Activated CD4-positive, alpha-beta T cell treated with anti-CD3 and anti-CD28 coated beads, Interleukin-2, amount 10 ng/mL, durations not matched to agents 24 days and 14 days (primary cell): ENCODE measurements at places on chromosomes 6 and 20. TPM values are rescaled to one million over a fixed set of nuclear protein-coding genes. Genes with fewer than 3 reads are reported as not detected.

CNR1 gene
- total RNA-seq = not detected in 2 replicates

LAMA2 gene
- 0.47 and 0.64 TPM in 2 replicates for total RNA-seq

FKBP1C gene
- 3.5 and 3.6 TPM in 2 replicates for total RNA-seq

ECT2L gene
- total RNA-seq = not detected in 2 replicates

NEDD9 gene
- 31.9 and 36.9 TPM in 2 replicates for total RNA-seq

TMC2 gene
- total RNA-seq = not detected in 2 replicates

GTSF1L gene
- not detected in 2 replicates for total RNA-seq

NMBR gene
- not detected in 2 replicates for total RNA-seq

CALHM6 gene
- 24.8 and 30.7 TPM in 2 replicates for total RNA-seq

ESF1 gene
- total RNA-seq = 32.8 and 34.5 TPM in 2 replicates

CGA gene
- not detected in 2 replicates for total RNA-seq

ANGPT4 gene
- total RNA-seq = not detected in 2 replicates

DCDC2 gene
- not detected in 2 replicates for total RNA-seq

HRH3 gene
- not detected in 2 replicates for total RNA-seq

CPXM1 gene
- total RNA-seq = 0.14 and 0.38 TPM in 2 replicates

DTD1 gene
- 49.2 and 49.9 TPM in 2 replicates for total RNA-seq

PROKR2 gene
- total RNA-seq = not detected in 2 replicates

TRIM10 gene
- 0.07 and 0.09 TPM in 2 replicates for total RNA-seq

CLIC5 gene
- 1.1 and 2.0 TPM in 2 replicates for total RNA-seq

AIG1 gene
- 2.9 and 4.7 TPM in 2 replicates for total RNA-seq

RHAG gene
- not detected in 2 replicates for total RNA-seq

CEP250 gene
- 46.8 and 48.8 TPM in 2 replicates for total RNA-seq

HNF4A gene
- total RNA-seq = not detected in 2 replicates

PLCG1 gene
- 246 and 255 TPM in 2 replicates for total RNA-seq

NOTCH4 gene
- total RNA-seq = 0.28 and 0.37 TPM in 2 replicates

ANKRD66 gene
- not detected in 2 replicates for total RNA-seq

FNDC11 gene
- 0.12 and 0.16 TPM in 2 replicates for total RNA-seq

SLC12A5 gene
- not detected in 2 replicates for total RNA-seq

GGTLC1 gene
- not detected in 2 replicates for total RNA-seq

MYL9 gene
- total RNA-seq = 0.14 and 0.33 TPM in 2 replicates

SYCP2L gene
- not detected in 2 replicates for total RNA-seq

OLIG3 gene
- total RNA-seq = not detected in 2 replicates

STMND1 gene
- total RNA-seq = not detected in 2 replicates

EBF4 gene
- total RNA-seq = 7.3 and 7.6 TPM in 2 replicates
